Spinal cord (tissue), 10 donors: ENCODE measurements at places on chromosomes 4 and X. TPM values are rescaled to one million over a fixed set of nuclear protein-coding genes. Genes with fewer than 3 reads are reported as not detected.

CORIN gene
- 1.4 TPM for total RNA-seq

NWD2 gene
- 10.3 TPM for total RNA-seq

CT45A3 gene
- not detected for total RNA-seq

UCHL1 gene
- total RNA-seq: 896 TPM

SERTM2 gene
- total RNA-seq: 5.1 TPM

USP26 gene
- total RNA-seq: not detected

CYBB gene
- total RNA-seq: 72.1 TPM

DNA sequence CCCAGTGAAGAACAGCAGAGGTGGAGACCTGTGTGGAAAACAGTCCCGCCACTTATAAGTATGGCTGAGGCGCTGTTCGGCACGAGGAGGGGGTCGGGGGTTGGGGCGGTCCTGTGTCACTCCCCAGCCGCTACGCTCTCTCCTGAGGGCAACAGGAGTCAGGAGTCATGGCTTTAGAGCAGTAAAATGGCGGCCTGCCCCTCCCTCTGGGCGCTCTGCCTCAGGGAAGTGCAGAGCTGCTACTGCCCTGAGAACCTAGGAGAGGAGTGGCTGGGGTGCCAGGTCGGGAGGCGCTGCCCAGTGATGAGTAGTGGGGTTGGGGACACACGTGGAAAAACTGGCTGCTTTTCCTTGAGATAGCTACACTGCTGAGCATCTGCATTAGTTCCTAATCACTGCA lies 551.2 kb upstream of the AMOT start:
- H3K36me3 ChIP-seq: no peaks in the 10 kb centered on the region
- no peak overlapping the region for H3K4me3 ChIP-seq
- H3K4me1 ChIP-seq: no peaks in the 10 kb centered on the region
- no peak overlapping the region for H3K27ac ChIP-seq

GRCh38 chr4:76558396-76559235 lies 123.6 kb downstream of the SHROOM3 start:
- H3K36me3 ChIP-seq: peaks cover 3% of the 10 kb centered on the region
- DNase-seq: no peak
- H3K4me3 ChIP-seq: no peak overlapping the region
- no peak overlapping the region for H3K27ac ChIP-seq
- no peaks in the 10 kb centered on the region for H3K4me1 ChIP-seq

- no peaks in the 10 kb centered on the region for H3K36me3 ChIP-seq
- DNase-seq: no peak
- H3K4me1 ChIP-seq: no peaks in the 10 kb centered on the region
- H3K27me3 ChIP-seq: no peaks in the 10 kb centered on the region
- H3K4me3 ChIP-seq: no peak overlapping the region
These were observed 243.3 kb downstream of the FSTL5 start for GRCh38 chr4:161920304-161921052.

- no peaks in the 10 kb centered on the region for H3K27me3 ChIP-seq
- H3K4me3 ChIP-seq: no peak overlapping the region
- no peak for DNase-seq
- no peaks in the 10 kb centered on the region for H3K4me1 ChIP-seq
- no peak overlapping the region for H3K27ac ChIP-seq
- no peaks in the 10 kb centered on the region for H3K36me3 ChIP-seq
These were observed 277.2 kb downstream of the EPHA5 start for GRCh38 chr4:65393078-65393477.

- no peak overlapping the region for H3K4me3 ChIP-seq
- H3K36me3 ChIP-seq: no peaks in the 10 kb centered on the region
- no peak overlapping the region for H3K27ac ChIP-seq
- H3K27me3 ChIP-seq: no peaks in the 10 kb centered on the region
- no peak for DNase-seq
- peaks cover 4% of the 10 kb centered on the region for H3K4me1 ChIP-seq
These were observed 101.2 kb upstream of the KIT start for GRCh38 chr4:54556587-54556986.

- H3K27me3 ChIP-seq: no peaks in the 10 kb centered on the region
- H3K4me3 ChIP-seq: no peak overlapping the region
- no peak overlapping the region for H3K27ac ChIP-seq
These were observed 77.3 kb downstream of the PHEX start for GRCh38 chrX:22109442-22109841.

- no peaks in the 10 kb centered on the region for H3K27me3 ChIP-seq
- H3K4me3 ChIP-seq: no peak overlapping the region
- no peak overlapping the region for H3K27ac ChIP-seq
These were observed 260.7 kb downstream of the COL25A1 start for GRCh38 chr4:109041463-109042360.

- no peaks in the 10 kb centered on the region for H3K4me1 ChIP-seq
- H3K4me3 ChIP-seq: no peak overlapping the region
- H3K27ac ChIP-seq: no peak overlapping the region
- H3K27me3 ChIP-seq: no peaks in the 10 kb centered on the region
- no peaks in the 10 kb centered on the region for H3K36me3 ChIP-seq
- no peak for DNase-seq
These were observed 148.7 kb upstream of the PTCHD1 start for GRCh38 chrX:23185951-23186350.

- H3K4me3 ChIP-seq: no peak overlapping the region
- H3K36me3 ChIP-seq: no peaks in the 10 kb centered on the region
- DNase-seq: no peak
- H3K27ac ChIP-seq: no peak overlapping the region
- H3K4me1 ChIP-seq: no peaks in the 10 kb centered on the region
These were observed 998.8 kb downstream of the GLUD2 start for GRCh38 chrX:122046226-122046625.
